Activated naive CD4-positive, alpha-beta T cell treated with anti-CD3 and anti-CD28 coated beads, Interleukin-2, amount 50 U/mL, for 72 hours (primary cell): ENCODE measurements at places on chromosomes 4 and X. TPM values are rescaled to one million over a fixed set of nuclear protein-coding genes. Genes with fewer than 3 reads are reported as not detected.

Gene UGT2B10
- total RNA-seq = not detected

Gene FHDC1
- total RNA-seq = 0.16 TPM

Gene IL2RG
- total RNA-seq = 349 TPM

Gene AREG
- 0.49 TPM for total RNA-seq

Gene SPANXB1
- total RNA-seq = not detected

Gene HPSE
- total RNA-seq = 17.4 TPM

Gene ERVMER34-1
- total RNA-seq = not detected

Gene LRP2BP
- total RNA-seq = 0.68 TPM

Gene PNMA5
- not detected for total RNA-seq

Gene PABPC1L2A
- total RNA-seq = not detected

Gene CT45A2
- not detected for total RNA-seq

Gene ATOH1
- not detected for total RNA-seq

Gene VSIG4
- total RNA-seq = 0.57 TPM

Gene PAK3
- 0.27 TPM for total RNA-seq

Gene CXCL9
- total RNA-seq = not detected

Gene INTU
- total RNA-seq = 0.75 TPM

Gene SPOCK3
- not detected for total RNA-seq

Gene GALNTL6
- total RNA-seq = not detected

Gene TEX11
- not detected for total RNA-seq

Gene AMBN
- not detected for total RNA-seq

Gene FGFBP2
- 1.2 TPM for total RNA-seq

Gene UCP1
- not detected for total RNA-seq

Gene CRLF2
- 1.6 TPM for total RNA-seq

Gene FAM184B
- not detected for total RNA-seq

Gene GPRASP1
- 1.7 TPM for total RNA-seq

Gene RNF128
- not detected for total RNA-seq

Gene MID1
- 2.7 TPM for total RNA-seq

Gene RTL3
- not detected for total RNA-seq

Gene TBC1D8B
- total RNA-seq = 0.18 TPM

Gene RNF212
- 3.5 TPM for total RNA-seq

Gene MORF4L2
- total RNA-seq = 214 TPM

Gene DCLK2
- not detected for total RNA-seq

Gene SPIN2A
- 0.64 TPM for total RNA-seq

Gene IGFBP7
- not detected for total RNA-seq

Gene NUDT11
- 1.3 TPM for total RNA-seq

Gene MAGEA8
- total RNA-seq = not detected

Gene PPARGC1A
- total RNA-seq = not detected

Gene LNX1
- total RNA-seq = not detected

Gene GAGE12H
- not detected for total RNA-seq

Gene SSX2
- total RNA-seq = not detected

Gene TMEM271
- total RNA-seq = not detected

Gene GAGE12E
- total RNA-seq = not detected

Gene GAGE2A
- total RNA-seq = not detected

Gene SPANXA1
- not detected for total RNA-seq

Gene KANTR
- 26.0 TPM for total RNA-seq

Gene RAI2
- 0.29 TPM for total RNA-seq

Gene TCEAL7
- not detected for total RNA-seq

Gene TRIM60
- not detected for total RNA-seq

Gene CCDC160
- not detected for total RNA-seq
